Posterior vena cava (tissue), 2 donors: ENCODE measurements at places on chromosomes 1 and 21.

- no peak for DNase-seq
These were observed 19.6 kb downstream of the SSR2 start for GRCh38 chr1:156001021-156001661.

DNA sequence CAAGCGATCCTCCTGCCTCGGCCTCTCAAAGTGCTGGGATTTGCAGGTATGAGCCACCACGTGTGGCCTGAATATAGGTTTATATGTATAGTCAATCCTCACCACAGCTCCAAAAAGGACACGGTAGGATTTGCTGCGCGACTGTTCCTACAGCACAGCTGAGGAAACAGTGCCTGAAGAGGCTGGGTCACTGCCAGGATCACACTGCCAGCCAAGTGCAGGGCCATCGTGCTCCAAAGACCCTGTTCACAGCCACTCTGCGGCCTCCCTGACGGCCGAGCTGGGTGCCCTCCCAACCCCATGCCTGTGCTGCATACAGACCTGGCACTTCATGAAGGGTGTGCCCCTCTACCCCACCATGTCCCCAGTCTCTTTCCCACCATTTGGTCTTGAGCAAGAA, 71.4 kb downstream of the MRPL37 start:
- DNase-seq: no peak

GRCh38 chr1:228288536-228289238, 80.8 kb downstream of the OBSCN start:
- peak; percentile 49 for DNase-seq

- no peak for DNase-seq
These were observed 30.5 kb downstream of the SIPA1L2 start for GRCh38 chr1:232599178-232600041.

DNA sequence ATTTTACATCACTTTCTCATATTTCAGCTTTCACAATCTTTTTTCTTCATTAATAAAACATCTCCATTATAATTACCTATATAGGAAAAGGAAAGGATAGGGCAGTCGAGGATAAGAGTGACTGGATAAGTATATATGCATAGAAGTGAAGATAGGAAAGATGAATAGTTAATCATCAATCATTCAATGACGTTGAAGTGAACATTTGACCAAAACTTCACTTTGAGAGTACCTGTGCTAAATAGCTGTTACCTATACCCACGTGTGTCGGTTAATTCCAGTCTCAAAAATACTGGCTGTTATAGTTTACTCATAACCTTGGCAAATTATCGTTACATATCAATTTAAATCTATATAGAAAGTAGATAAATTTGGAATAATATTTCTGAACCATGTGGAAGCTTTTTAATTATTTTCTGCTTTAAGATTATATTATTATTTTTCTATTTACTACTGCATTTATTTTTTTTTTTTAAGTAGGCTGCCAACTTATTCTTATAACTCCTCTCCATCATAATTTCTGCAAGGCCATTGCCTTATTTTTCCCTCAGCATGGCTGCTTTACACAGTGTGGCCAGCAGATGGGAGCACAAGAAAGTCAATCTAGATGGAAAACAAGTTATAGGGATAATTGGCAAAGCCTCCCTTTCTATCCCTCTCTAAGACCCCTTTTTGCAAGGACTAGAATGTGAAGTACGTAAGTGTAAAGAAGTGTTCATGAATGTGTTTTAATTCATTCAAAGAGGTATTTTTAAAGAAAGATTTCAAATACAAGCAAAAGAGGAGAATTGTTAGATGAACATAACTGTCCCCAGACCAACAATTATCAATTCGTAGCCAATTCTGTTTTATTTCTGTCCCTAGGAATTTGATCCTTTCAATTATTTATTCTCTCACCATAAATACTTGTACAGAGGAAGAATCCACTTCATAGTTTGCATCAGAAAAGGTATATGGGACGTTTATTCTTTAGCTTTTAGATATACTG, 290.4 kb downstream of the KCNT2 start:
- DNase-seq: no peak

DNA sequence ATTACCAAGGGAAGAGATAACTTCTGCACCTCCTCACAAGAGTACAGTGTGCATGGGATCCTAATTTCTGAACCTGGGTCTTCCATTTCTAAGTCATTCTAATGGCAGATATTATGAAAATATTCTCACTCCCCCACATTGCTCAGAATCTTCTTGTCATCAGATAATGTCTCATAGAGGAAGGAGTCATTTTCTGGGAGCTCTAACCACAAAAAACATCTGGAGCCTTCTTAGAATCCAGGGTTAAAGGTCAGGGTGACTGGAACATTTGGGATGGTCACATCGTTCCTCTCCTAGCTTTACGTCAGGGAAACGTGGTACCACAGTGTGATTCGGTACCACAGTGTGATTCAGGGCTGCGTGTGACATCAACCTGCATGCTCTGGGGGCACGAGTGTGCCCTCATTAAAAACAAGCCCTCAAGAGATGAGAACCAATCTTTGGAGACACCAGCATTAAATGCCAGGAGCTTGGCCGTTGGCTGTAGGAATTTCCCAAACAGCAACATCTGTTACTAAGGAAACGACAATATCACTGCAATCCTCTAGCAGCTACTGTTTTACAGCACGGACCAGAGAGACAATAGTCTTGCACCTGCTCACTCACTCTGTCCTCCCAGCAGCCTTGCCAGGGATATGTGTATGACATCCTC, 179.1 kb downstream of the PSMG1 start:
- DNase-seq: peak; percentile 85

- no peak for DNase-seq
These were observed 374.0 kb downstream of the CAMTA1 start for GRCh38 chr1:7159116-7159781.

- peak; percentile 54 for DNase-seq
These were observed 467.5 kb downstream of the PTPRU start for GRCh38 chr1:29703596-29704370.

DNA sequence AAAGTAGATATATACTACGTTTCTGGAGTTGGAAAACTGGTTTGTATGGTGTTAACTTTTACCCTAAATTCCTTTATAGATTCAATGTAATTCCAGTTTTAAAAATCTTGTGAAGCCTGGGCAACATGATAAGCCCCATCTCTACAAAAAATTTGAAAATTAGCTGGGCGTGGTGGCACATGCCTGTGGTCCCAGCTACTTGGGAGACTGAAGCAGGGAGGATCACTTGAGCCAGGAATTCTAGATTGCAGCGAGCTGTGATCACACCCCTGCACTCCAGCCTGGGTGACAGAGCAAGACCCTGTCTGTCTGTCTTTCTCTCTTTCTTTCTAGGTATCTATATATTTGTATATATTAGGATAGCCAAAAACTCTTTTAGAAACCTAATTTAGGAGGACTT, 141.9 kb downstream of the CLEC20A start:
- no peak for DNase-seq

DNA sequence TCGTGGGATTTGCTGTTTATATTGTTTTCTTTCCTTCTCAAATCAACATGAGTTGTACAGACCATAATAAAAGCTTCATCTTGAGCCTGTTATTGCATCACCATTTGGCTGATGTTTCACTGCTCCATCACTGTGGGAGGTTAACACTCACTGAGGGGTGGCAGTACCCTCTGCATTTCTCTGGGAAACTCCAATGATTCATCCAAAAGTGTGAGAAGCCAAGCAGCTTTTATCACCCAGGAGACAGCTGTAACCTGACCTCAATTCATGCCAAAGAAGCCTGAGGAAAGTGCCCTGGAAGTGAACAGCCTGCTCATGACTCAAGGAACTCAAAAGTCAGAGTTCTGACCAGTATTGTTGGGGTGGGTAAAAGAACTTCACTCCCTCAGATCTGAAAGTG, 84.1 kb downstream of the GPR88 start:
- no peak for DNase-seq

DNA sequence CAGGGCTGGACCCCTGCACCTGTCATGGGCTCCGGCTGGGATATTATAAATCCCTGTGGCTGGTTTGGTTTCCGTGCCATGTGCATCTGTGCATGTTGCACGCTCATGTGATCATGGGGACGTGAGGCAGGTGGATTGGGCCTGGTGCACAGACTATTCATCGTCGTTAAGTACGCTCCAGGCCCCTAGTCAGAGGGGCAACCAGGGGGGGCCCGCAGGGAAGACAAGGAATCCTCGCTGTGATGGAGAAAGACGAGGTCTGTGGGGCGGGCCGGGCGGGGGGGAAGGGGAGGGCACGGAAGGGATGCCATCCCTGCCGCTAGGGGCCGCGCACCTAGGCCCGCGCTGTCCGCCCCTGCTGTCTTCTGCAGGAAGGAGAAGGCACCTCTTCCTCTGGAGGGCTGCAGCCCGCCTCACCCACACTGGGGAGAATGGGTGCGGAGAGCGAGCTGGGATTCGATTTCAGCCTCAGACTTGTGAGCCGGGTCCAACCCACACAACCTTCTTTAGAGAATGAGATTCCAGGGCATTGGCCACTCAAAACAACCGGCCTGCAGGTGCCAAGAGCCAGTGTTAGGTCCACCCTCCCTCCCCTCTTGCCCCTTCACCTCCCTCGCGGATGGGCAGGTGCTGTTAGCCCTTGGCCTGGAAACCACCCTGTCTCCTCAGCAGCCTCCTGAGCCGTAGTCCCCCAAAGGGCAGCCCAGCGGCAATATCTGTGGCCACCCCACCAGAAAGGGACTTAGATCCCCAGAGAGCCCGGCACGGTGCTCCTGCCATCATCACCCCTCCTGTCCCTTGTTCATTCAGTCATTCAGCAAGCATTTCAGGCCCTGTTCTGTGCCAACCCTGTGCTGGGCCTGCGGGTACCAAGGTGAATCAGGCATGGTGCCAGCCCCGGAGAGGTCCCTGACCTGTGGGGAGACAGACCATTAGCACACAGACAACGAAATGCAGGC, 950 bp upstream of the LRP8 start:
- DNase-seq: peak; percentile 76

- DNase-seq: no peak
These were observed 1.4 kb downstream of the EVA1C start for GRCh38 chr21:32413697-32414578.

GRCh38 chr21:43718872-43719747, at the start of gene PDXK:
TSS of gene PDXK (plus strand) at chr21:43719129. CDS start at chr21:43719295, 166 bp downstream.
- peak; percentile 97 for DNase-seq

DNA sequence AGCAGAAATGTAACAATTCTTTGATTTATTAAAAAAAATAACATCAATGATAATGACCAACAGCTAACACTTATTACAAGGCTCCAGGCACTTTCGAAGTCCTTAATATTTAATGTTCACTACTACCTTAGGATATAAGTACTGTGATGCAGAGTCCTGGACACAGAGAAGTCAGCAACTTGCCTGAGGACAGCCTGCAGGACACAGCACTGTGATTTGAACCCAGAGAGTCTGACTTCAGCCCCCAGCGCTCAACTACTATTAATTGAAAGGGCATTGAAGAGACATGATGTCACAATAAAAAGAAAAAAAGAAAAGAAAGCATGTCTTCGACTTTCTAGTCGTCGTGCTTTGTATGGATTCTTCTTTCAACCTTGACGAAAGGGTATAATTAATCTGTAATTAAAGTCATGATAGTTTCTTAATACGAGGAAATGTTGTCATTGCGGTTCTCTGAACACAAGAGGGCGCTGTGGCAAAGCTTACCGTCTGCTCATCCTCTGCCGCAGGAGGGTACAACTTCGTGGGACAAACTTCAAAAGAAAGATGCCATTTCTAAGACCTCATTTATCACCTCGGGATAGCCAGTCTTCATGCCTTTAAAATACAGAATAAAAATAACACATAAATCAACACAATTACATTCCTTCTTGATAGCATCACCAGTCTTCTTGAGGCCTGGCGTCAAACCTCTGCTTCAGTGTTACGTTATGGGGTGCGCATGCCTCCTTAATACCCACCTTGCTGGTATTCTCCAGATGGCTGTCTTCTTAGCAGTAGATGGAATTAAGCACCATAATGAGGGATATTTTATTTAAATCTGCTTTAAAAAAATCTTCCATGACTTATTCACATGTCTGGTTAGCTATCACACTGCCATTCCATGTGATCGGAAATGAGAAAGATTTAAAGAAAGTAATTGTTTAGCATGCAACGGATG, 240.1 kb downstream of the DISC1 start:
- peak; percentile 85 for DNase-seq

GRCh38 chr1:202586018-202586821, 124.0 kb downstream of the SYT2 start:
- DNase-seq: no peak

GRCh38 chr1:162632217-162632666, at the start of gene DDR2:
TSS of gene DDR2 (plus strand) at chr1:162632464. CDS start at chr1:162719064, 86,600 bp downstream.
- DNase-seq: peak; percentile 88

GRCh38 chr1:64073705-64074104, 129.7 kb upstream of the UBE2U start:
- DNase-seq: no peak

GRCh38 chr1:117861694-117862093, 67.7 kb downstream of the GDAP2 start:
- DNase-seq: no peak

DNA sequence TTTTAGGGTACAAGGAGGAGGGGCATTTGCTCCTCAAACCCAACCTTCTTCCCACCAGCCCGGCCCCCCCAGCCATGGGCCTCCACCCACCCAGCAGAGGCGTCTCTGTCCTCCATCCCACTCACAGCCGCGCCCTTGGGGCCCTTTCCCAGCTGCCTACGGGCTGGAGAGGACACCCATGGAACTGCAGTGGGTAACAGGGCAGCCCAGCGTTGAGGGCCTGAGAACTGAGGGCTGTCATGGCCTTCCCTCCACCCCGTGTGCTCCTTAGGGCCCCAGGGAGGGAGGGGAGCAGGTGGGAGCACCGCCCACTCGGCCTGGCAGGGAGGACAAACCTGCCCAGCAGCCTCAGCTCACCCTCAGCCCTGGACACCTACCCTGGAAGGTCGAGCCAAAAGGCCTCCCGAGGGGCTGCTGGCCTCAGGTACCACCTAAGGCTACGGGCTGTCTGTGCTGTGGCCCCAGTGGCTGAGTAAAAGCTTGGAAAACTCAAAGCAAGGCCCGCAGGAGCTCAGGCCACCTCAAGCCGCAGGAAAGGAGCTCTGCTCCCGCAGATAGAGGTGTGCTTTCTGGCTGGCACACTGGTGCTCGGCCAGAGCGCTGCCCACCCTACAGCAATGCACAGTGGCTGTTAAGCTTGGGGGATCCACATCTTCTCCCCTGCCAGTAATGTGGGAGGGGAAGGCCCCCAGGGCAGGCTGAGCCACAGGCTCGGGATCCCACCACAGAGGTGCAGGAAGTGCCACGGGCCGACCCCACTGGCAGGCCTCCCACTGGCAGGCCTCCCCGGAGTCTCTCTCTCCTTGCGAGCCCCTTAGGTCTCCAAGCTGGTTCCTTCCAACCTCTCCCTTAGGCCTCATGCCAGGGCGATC, 2.2 kb upstream of the ARHGEF16 start:
- DNase-seq: no peak

GRCh38 chr21:44305691-44306090, 5.8 kb downstream of the PFKL start:
- DNase-seq: no peak

- no peak for DNase-seq
These were observed 1.0 kb upstream of the HJV start for GRCh38 chr1:146022403-146023127.
